Stimulated activated naive CD4-positive, alpha-beta T cell treated with Interleukin-2 at 50 U/mL for 16 hours (primary cell): ENCODE measurements at places on chromosomes 1 and 21.
A peak's percentile ranks its signal among the peaks of the same experiment; 100 is the strongest.

GRCh38 chr1:13832536-13832935 lies 132.5 kb downstream of the PRDM2 start:
- DNase-seq, result no peak

DNA sequence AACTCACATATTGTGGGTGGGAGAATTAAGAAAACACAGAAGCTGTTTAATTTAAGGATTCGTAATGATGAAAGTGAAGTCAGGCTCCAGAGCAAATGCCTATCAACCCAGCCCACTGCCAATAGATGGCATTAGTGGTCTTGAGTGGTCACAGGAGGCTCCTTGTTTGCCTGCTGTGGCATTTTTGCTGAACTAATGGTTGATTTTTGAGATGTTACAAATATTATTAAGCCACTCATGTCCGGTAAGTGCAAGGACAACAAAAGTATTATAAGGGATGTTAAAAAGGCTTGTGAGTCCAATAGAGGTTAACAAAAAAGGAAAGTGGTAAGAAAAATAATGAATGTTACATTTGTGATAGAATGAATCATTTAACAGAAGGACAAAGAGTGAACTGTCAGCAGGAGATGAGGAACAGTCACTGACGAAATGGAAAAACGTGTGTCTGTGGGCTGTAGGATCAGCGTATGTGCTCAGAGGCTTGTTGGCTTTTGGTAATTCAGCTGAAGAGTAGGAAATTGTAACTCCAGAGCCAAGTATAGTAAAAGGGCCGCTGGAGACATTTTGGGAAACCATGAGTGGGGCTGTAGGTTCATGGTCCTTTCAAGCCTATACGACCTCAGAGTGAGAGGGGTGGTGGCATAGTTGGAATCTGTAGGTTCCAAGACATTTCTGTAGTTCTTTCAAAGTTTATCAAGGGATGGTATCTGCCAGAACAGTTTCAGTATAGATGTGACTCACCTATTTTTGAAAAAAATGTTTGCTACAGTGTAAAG lies 11.2 kb downstream of the SFT2D2 start:
- peak; percentile 12 for DNase-seq

DNA sequence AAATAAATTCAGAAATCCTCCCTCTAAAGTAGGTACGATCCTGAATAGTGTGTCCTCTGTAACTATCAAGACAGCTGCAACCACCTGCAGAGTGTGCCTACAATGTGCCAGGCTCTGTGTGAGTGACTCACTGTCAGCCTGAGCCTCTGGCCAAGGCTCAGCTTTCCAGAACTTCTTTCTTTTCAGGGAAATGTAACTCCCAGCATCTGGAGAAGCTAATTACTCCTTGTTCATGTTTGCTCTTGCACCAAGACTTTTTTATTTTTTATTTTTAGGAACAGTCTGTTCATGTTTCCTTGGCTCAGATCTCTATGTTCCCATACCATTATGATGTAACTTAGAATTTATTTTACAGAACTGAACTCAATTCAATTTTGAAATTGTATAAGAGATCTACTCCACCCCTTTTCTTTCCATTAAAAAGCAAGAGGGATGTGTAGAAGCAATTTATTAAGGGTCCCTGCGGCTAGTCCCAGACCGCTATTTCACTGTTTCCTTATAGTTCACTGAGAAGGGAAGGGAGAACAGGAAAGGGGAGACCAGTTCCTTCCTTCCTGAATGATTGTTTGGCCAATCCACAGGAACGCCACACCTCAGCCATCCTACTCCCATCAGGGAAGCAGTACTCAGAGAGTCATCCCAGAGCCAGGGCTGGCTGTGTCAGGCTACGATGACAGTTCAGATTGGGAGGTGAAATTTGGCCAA lies 112.4 kb upstream of the ZNF648 start:
- DNase-seq, result no peak

DNA sequence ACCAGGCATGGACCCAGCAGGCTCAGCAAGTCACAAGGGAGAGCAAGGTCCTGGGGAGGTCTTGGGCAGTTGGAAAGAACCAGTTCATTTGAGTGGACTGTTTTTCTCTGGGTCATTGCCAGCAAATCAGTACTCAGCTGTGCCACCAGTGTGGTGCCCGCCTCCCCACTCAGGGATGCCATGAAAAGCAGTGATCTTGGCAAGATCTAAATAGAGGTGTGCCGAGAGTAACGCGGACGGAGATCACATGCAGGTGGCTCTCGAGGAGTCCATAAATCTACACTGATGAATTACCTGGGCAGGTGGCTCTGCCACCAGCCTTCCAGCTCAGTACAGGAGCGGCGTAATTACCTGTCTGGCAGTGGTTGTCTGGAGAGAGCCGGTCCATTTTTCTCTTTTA lies 642.2 kb downstream of the PTPRU start:
- no peak for DNase-seq

DNA sequence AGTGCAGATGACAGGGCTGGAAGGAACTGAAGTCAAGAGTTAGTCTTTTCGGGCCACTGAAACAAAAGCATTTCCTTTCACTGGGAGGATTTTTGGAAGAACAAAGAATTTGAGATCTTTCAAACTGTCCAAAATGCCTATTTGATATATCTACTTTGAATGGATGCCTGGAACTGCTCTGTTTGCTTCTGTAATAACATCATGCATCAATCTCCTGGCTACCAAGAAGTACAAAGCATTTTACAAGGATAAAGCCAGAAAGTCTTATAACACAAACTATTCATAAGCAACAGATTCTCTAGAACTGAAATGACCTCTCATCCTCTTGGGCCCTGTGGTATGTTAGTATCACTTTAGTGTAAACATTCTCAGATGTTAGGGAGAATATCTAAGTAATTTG lies 18.2 kb upstream of the RHOU start:
- DNase-seq, result no peak

GRCh38 chr1:4526747-4527146 lies 127.7 kb upstream of the AJAP1 start:
- DNase-seq, result no peak

DNA sequence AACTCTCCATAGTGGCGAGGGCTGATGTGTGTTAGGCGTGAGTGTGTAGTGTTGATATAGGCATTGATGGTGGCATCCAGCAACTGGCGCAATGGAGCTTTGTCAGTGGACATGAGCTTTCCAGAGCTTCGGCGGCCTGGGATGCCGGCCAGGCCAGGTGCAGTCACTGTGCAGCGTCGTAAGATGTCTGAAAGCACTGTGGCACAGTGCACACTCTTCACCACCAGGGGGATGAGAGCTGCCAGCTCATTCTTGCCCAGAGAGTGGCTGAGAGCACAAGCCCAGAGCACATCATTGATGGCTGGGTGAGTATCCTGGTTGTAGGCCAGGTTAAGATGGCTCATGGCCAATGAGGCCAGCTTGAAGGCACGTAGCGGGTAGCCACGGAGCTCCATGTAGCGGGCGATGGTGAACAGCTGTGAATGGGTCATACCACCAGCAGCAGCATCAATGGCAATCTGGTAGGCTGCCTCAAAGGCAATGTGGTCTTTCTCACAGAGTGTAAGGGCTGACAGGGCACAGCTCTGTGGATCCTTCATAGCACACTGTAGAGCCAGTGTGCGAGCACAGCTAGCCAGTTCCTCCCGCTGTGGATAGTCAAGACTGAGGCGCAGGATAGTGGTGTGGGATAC lies 6.7 kb downstream of the UROD start:
- DNase-seq, result peak; percentile 58
